ENCODE measurements at places on chromosomes 13 and 19. TPM values are rescaled to one million over a fixed set of nuclear protein-coding genes. Genes with fewer than 3 reads are reported as not detected.
A peak's percentile ranks its signal among the peaks of the same experiment; 100 is the strongest.

The ZNF69 gene
- total RNA-seq, result 0.95 TPM

The FGF22 gene
- total RNA-seq, result not detected

The LRCH1 gene
- 15.1 TPM for total RNA-seq

The RASGRP4 gene
- total RNA-seq, result 0.30 TPM

The DIRAS1 gene
- 0.24 TPM for total RNA-seq

The C5AR2 gene
- total RNA-seq, result not detected

The PPP1R37 gene
- total RNA-seq, result 10.3 TPM

The PODNL1 gene
- total RNA-seq, result not detected

The LGALS14 gene
- total RNA-seq, result 2.4 TPM

The ADGRE3 gene
- not detected for total RNA-seq

The PDX1 gene
- not detected for total RNA-seq

The MYBPC2 gene
- 0.64 TPM for total RNA-seq

DNA sequence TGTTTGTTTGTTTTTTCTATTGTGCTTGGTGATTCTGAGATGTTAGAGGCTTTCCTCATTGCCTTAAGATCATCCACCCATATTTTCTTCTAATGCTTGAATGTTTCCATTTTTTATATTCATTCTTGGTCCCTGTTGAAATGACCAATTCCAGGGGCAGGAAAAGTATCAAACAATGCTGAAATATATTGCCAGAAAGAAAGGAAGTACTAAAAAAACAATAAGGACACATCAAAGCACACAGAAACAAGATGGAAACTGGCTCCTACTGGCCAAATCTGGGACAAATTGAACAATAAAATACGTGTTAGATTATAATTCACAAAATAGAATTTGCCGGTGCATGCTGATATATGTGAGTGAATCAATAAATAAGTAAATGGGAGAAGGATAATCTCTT is 23.9 kb downstream of the ZDHHC20 start:
- DNase-seq, result no peak

DNA sequence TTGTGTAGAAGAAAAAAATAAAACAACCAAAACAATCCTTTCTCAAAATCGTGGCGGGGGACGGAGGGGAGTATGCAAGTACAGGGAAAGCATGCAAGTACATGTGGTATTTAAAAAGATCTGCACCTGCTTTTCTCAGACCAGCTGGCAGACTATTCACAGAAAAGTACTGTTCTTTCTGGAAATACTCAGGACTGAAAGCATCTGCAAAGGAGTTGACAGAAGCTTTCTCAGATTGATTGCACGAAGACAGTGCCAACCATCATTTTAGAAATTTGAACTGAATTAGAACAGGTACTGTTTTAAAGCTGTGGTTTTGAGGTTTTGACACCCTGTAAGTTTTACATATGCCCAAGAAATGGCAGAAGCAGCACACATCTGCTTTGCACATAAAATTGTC is 19.8 kb upstream of the PCDH8 start:
- no peak for DNase-seq

- DNase-seq, result no peak
Observed at GRCh38 chr13:97766749-97767148, 186.7 kb upstream of the IPO5 start.

- DNase-seq, result no peak
Observed at GRCh38 chr19:2341982-2342381, 13.5 kb downstream of the SPPL2B start.

DNA sequence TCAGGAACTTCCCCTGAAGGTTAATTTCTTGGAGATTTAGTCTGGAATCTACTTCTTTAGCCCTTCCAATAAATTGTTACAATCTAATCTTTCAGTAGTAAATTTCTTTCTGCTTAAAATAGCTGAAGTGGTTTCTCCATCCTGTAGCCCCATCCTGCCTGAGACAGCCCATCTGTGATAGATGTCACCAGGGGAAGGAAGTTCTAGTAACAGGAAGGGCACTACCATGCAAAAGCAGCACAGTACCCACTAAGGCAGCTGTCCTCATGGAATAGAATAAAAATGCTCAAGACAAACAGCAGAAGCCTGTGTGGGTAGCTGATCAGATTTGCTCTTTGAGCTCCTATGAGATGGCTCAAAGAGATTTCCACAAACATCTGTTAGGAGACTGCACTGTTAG is 1036.5 kb downstream of the SLITRK5 start:
- no peak for DNase-seq

- no peak for DNase-seq
Observed at GRCh38 chr19:51019544-51019925, at the start of gene KLK10. KLK10 (minus strand) TSS chr19:51019709; CDS start chr19:51019130, 579 bp downstream.

- no peak for DNase-seq
Observed at GRCh38 chr13:40599747-40600146, 66.7 kb downstream of the FOXO1 start.

GRCh38 chr13:40631605-40632004 is 34.8 kb downstream of the FOXO1 start:
- DNase-seq, result no peak

DNA sequence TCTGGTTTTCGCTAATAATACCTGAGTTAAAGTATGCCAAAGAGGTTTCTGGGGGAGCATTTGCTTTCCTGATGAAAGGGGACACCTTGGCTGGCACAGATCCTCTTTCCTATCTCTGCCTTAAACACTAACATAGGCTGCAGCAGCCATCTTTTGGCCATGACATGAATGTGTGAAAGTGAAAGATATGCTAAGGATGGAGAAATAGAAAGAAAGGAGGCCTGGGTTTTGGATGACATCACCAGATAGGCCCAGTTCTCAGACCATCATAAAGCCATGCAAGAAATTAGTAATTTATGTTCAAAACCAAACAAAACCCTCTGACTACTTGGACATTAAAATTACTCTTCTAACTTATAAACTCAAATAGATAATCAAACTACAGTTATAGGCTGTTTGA is 279.7 kb downstream of the COG6 start:
- DNase-seq, result no peak

- DNase-seq, result no peak
Observed at GRCh38 chr13:110416131-110417025, 109.3 kb downstream of the COL4A2 start.

GRCh38 chr13:112985803-112986408 is 16.9 kb downstream of the MCF2L start:
- DNase-seq, result no peak

DNA sequence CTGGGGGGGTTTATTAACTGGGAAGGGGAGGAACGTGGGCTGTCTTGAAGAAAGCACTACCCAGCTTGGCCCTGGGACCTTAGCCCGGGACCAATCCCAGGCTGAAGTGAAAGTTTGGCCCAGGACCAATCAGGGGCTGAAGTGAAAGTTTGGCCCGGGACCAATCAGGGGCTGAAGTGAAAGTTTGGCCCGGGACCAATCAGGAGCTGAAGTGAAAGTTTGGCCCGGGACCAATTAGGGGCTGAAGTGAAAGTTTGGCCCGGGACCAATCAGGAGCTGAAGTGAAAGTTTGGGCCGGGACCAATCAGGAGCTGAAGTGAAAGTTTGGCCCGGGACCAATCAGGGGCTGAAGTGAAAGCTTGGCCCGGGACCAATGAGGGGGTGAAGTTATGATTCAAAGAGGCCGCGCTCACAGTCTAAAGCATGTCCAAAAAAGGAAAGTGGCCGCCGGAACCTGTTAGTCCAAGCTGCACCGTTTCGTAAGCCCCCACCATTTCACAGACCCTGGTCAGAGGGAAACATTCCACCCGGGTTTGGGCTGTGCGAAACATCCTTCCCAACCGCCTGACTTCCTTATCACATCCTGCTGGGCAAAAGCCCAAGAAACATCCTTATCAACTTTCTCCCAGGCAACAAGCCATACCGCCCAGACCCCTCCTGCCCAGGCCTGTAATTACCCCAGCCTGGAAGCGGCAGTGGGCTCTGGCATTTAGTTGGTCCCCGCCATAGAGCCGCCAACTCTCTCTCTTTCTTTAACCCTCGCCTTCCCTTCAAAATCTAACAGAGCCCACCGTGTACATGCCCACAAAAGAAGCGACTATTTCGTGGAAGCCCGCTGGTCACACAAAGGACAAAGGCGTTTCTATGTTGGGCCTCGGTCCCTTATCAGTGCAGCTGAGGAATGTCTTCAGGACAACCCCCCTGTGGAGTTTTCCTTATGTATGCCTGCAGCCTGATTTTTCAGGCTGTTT is 1.1 kb downstream of the ZNF850 start:
- DNase-seq, result peak; percentile 75

- DNase-seq, result no peak
Observed at GRCh38 chr13:113926301-113926761, 47.5 kb downstream of the C13orf46 start.

GRCh38 chr13:23541221-23541824 is 28.9 kb upstream of the TNFRSF19 start:
- no peak for DNase-seq

DNA sequence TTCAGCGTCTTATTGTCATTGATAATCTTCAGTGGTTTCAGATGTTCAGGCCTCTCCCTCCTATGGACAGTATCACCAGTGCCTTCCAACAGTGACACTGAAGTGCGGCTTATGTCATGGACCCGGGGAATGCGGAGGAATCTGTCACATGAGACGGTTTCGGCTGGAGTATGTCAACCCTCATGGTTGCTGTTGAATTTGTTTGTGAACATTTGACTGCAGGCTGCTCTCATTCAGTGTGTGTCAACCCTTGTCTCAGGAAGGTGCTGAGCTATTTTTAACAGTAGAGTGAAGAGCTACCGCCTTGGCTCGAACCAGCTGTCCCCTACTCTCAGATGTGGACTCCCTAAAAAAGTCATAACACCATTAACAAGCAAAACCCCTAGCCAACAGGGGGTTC is 138.8 kb upstream of the RNF113B start:
- DNase-seq, result no peak

DNA sequence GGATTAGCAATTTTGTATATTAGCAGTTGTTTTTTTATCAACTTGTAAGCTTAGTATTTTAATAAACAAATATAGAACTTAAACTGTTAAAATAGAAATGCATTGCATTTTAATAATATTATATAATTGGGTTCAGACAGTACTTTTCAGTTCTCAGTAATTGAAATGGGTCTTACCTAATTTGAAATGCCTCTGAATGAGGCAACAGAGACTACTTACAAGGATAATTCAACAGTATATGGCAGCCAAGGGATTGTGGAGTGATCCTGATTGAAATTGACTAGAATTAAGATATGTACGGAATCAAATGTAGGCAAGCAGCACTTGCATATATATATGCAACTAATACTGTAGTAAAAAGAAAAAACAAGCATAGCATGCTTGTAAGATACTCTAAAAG is 1503.9 kb upstream of the MIR17HG start:
- no peak for DNase-seq

DNA sequence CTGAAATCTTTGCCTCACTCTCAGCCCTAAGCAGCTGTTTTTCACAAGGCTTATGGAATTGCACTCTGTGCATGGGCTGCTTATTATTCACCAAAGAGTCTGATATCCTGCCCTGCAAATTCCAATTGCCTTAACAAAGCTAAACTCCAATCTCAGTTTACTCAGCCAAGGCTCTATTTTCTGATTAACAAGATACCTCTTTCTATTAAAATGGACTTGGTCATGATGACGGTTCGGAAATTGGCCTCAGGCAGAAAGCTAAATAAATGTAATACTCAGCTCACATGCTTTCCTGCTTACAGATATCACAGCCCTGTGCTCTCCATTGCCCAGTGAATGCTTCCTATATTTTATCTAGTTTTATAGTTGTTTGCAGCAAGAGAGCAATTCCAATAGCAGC is 1270.8 kb downstream of the PCDH9 start:
- DNase-seq, result no peak

DNA sequence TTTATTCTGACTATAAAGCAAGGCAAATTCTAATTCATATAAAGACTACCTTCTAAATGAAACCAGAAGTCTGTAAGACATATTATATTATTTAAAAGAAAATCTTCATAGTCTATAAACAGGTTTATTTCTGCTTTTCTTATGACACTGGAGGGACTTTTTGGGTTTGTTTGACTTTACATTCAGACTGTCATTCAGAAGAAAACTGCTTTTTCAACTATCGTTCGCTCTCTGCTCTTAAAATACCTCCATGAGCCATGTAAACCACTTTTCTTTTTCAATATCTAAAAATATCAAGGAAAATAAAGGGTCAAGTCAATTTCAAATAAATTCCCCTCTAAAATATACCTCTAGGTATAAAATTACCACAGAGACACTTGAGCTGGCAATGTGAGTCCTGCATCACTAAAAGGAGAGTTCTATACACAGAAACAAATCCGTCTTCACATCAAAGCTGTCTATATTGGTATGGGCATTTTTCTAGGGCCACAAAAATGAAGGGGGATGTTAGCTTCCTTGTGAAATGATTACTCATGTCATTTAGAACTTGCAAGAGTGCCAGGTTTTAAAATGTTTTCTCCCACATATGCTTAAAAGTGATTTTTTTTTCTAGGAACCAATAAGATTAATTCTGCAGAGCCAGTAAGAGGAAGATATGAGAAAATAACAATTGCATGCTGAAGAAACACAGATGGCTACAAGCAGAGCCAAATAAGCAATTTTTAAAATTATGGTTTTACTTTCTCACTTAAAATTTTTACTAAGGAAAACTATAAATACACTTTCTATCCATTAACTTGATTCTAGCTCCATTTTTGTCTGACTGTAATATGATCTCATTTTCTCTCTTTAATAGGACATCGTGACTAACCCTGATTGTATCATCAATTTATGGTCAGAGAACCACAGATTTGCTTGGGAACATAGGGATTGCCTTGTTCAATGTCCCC is 181.8 kb downstream of the TBC1D4 start:
- DNase-seq, result no peak

DNA sequence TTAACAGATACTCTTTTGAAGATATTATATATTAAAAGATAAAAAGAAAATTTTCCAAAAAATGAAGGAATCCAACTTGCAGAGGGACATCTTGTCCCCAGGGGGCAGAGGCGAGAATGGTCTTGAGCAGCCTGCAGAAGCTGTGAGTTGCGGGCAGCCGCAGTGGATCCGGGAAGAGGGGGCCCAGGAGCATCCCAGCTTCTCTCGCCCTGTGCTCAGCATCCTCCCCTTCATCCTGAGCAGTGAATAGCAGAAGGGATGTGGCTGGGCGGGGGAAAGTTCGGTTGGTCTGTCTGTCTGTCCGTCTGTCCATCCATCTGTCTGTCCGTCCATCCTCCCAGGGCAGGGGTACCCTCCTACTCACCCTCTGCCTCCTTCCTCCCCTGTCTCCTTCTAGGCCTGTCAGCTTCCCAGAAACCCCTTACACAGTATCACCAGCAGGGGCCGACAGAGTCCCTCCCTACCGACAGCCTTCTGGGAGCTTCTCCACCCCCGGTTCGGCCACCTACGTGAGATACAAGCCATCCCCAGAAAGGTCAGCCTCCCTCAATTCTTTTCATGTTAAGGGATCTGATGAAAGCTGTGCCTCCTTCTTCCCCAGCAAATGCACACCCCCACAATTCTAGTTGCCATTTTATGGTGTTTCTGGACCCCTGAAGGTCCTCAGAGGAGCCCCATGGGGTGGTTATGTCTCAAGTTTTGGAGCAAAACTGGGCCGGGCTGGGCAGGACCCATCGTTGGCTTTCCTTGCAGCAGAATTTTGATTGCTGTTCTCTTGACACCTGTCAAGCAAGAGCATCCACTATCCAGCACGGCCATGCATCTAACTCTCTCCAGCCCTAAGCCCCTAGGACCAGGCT is 81.6 kb downstream of the DPF1 start:
- peak; percentile 67 for DNase-seq
